Activated naive CD8-positive, alpha-beta T cell treated with anti-CD3 and anti-CD28 coated beads for 36 hours (primary cell): ENCODE measurements at places on chromosomes 1 and 21. TPM values are rescaled to one million over a fixed set of nuclear protein-coding genes. Genes with fewer than 3 reads are reported as not detected.

GRCh38 chr1:232905331-232906034, 44.9 kb upstream of the NTPCR start:
- peaks cover 18% of the 10 kb centered on the region for H3K4me1 ChIP-seq
- H3K27me3 ChIP-seq: peaks cover 6% of the 10 kb centered on the region
- DNase-seq: no peak
- no peak overlapping the region for H3K27ac ChIP-seq
- H3K4me3 ChIP-seq: no peak overlapping the region

DNA sequence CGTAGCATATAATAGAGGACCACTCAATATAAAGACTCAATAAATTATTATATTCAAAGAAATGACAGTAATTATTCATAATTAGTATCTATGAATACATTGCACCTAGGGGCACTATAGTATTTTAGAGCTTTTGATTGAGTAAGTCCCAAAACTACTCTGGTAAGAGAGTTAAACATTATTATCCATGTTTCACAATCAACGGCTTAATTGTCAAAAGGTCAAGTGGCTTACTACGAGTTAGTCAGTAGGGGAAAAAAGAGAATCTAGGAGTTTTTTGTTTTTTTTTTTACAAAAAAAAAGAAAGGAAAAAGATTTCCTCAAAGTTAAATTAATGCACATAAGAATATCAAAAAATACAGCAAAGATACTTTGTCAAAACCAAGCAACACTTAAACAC, 20.4 kb upstream of the LAMC1 start:
- no peaks in the 10 kb centered on the region for H3K36me3 ChIP-seq
- no peaks in the 10 kb centered on the region for H3K4me1 ChIP-seq

DNA sequence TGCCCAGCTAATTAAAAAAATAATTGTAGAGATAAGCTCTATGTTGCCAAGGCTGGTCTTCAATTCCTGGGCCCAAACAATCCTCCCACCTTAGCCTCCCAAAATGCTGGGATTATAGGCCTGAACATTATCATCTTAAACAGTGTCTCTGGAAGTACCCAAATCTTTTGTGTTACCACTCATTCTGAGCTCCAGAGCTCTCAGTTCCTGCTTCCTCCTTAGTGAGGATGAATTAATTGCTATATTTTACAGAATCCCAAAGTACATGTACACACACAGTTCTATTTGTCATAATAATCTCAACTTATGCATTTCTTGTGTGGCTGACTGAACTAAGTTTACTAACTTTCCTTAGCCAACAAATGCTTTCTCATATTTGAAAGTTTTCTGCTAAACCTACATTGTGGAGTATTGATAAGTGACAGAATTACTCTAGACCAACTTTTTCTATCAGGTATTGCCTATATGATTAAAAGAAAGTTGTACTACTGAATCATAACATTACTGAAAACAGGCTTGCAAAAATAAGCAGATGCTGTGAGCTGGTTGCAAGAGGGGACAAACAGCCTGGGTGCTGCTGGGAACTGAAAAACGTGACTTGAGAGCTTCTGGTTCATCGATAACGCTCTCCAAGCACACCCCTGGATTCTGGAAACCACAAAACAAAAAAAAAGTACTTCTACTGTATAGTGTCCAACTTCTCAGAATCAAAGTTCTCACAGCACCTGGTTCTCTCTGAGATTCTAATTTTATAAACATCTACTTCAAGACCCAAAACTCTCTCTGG, 15.3 kb downstream of the VAV3 start:
- H3K27ac ChIP-seq: no peak overlapping the region
- H3K36me3 ChIP-seq: peaks cover 6% of the 10 kb centered on the region
- no peaks in the 10 kb centered on the region for H3K27me3 ChIP-seq
- H3K4me3 ChIP-seq: no peak overlapping the region

DNA sequence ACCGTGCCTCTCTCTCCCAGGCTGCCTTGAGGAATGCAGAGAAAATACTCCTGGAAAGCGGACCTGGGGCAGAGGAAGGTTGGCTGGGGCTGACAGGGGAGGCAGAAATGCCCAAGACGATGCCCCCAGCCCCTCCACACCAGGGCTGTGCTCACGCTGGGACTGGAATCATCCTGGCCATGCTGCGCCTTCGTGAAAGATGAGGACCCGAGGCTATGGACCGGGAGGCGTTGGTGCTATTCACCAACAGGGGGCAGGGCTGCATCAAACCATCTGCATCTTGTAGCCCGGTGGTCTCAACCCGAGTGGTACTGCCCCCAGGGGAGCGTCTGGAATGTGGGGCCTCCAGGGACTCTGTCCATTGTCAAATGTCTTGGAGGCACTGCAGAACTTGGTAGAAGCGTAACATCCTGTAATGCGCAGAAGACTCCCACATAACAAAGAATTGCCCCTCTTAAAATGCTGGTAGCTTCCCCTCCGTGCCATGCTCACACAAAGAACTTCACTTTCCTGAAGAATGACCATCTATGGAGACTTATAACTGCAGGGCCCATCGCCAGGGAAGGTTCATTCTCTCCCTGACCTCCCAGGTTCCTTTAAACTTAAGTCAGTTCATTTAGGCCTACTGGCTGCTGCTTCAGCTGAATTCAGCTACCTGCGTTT, 251.2 kb downstream of the RRAGC start:
- no peaks in the 10 kb centered on the region for H3K36me3 ChIP-seq
- no peak overlapping the region for H3K27ac ChIP-seq
- no peaks in the 10 kb centered on the region for H3K27me3 ChIP-seq
- no peaks in the 10 kb centered on the region for H3K4me1 ChIP-seq
- no peak overlapping the region for H3K4me3 ChIP-seq

GRCh38 chr1:200958597-200958996, 63.9 kb downstream of the INAVA start:
- H3K36me3 ChIP-seq: no peaks in the 10 kb centered on the region
- no peak overlapping the region for H3K4me3 ChIP-seq
- H3K27me3 ChIP-seq: peaks cover 8% of the 10 kb centered on the region

- H3K4me1 ChIP-seq: peaks cover 13% of the 10 kb centered on the region
- peak overlapping the region; percentile 91 for H3K4me3 ChIP-seq
- H3K27me3 ChIP-seq: no peaks in the 10 kb centered on the region
- peaks cover 5% of the 10 kb centered on the region for H3K36me3 ChIP-seq
- no peak overlapping the region for H3K27ac ChIP-seq
These were observed 1.2 kb downstream of the ALG14 start for GRCh38 chr1:95071539-95071938.

LPAR3 gene
- total RNA-seq: 1.1 TPM

NUDT4B gene
- 1.4 TPM for total RNA-seq
